ENCODE measurements at places on chromosomes 5 and 9.

DNA sequence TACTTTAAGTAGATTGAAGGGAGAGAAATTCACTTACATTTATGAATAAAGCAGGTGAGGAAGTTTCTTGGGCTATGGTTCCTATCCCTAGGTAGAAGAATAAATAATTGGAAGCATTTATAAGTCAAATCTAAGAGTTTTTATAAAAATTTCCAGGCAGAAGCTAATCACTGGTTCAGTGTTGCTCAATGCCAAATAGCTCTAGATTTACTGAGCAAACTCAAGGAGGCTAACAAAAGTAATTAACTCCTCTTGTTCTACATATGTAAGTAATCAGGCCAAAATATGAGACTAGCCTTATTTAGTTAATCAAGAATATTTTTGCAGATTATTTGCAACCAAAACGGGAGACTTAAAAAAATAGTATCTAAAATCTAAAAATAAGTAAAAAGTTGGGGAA is 472.3 kb downstream of the PLK2 start:
- DNase-seq: no peak

GRCh38 chr5:54454602-54455001 is 897 bp upstream of the HSPB3 start:
- DNase-seq: no peak

DNA sequence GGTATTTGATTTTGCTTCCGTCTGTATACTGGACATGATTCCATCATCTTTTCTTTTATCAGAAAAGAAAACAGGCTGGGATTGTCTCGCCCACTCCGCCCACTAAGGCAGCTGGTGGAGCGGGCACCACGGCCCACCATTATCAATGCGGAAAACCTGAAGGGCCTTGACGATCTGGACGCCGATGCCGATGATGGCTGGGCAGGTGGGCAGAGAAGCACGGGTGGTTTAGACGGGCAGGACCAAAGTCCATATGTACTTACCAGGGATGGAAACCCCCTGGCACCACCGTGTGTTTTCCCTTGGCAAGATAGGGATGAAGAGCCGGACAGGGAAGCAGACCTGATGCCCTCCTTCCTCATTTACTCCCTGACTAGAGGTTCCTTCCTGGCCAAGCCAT is 53.7 kb downstream of the PRRC2B start:
- no peak for DNase-seq

DNA sequence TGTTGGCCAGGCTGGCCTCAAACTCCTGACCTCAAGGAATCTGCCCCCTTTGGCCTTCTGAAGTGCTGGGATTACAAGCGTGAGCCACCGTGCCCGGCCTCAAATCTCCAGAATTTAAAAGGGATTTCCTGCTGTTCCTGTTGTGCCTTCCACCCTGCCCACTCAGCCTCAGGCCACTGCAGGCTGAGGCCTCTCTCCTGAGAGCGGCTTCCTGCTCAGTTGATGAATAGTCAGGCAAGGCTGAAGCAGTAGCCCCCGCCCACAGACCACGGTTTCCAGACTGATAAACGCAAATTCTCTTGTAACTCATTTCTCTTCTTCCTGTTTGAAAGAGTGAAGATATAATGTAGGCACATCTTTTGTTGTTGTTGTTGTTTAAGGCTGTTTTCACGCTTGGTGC is 127.0 kb upstream of the PLCXD3 start:
- DNase-seq: no peak

DNA sequence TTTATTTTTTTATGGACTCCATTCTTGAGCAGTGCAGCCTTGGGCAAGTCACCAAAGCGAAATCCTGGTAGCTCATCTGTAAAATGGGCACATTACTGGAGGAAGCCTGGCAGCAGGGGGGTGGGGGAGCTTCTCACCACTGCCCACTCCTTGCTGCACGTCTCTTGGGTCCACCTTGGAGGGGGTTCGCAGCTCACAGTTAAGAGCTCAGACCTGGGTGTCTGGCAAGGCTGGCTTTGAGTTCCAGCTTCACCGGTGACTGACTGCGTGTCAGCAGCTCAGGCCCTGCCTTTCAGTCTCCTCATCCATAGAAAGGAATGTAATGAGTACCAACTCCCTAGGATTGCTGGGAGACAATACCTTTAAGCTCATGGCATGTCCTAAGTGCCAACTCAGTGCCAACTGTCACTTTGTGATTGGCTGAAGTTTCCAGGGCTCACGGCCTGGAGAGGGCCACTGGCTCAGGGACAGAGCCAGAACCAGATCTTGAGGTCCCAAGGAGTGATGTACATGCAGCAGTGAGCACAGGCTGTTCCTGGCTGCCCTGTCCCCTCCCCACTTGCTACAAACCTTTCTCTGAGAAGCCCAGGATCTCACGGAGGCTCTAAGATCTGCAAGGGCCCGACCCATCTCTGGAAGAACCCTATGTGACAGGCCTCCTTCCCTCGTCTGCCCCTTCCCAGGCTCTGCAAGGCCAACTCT is 72.9 kb downstream of the C9orf50 start:
- DNase-seq: no peak

DNA sequence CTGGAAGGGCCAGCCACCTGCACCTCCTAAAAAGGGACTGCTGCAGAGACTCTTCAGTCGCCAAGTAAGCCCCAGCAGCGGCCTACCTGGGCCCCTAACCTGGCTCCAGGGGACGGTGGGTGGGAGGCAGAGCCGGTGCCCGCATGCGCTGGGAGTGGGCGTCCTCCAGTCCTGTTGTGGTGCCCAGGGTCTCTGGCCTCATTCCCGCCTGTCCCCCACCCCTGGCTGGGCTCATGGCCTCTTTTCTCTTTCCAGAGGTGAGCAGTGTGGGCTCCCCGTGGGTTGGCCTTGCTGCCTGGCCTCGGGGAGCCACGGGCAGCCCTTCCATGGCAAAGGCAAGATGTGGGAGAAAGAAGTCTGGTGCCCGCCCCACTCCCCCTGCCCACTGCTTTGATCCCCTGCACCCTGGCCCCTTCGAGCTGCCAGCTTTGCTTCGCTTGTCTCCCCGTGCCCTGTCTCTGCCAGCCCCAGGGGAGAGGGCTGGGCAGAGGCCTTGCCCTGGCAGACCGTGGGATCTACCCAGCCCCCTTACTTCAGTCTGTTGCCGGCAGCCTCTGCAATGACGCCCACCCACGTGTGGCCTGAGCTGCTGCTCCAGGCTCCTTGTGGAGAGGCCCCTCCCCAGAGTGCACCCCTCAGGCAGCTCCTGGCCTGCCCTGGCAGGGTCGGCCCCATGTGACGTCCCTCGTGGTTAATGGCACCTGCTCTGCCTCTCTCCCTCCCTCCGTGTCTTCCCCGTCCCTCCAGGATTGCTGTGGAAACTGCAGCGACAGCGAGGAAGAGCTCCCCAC is 5.4 kb upstream of the PRR7 start:
- no peak for DNase-seq

- DNase-seq: no peak
Measured at GRCh38 chr5:92471861-92472260, 1088.7 kb upstream of the ARRDC3 start.

DNA sequence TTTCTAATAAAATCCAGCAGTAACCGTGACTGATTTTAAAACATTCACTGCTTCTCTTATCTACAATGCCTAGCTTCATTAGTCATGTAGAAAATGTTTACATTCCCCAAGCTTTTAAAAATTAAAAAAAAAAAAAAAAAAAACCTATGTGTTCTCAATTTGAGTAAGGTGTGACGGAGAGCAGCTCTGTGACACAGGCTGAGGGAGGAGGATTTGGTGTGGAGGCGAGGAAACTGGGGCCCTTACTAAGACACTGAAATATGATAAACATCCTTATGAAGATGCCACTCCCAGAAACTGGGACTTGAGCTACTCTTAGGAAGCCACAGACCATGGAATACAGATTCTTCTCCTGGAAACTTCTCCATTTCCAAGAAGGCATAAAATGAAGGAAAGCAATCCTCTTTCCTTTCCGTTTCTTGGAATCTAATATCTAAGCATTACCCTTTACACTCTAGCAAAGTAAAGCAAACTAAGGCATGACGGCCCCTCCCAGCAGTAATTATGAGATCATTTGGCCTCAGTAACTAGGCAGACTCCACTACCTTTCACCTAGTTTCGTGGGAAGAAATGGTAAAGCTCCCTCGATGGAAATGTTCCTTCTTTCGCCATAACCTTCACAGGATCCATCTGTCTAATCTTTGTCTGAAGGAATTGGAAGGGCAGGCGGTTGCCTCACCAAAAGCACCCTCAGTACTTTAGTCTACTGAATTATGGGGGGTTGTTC is 23.5 kb downstream of the GRAMD2B start:
- peak; percentile 41 for DNase-seq

GRCh38 chr5:41842777-41843176 is 27.4 kb downstream of the OXCT1 start:
- no peak for DNase-seq

GRCh38 chr5:169429044-169429443 is 128.1 kb upstream of the SLIT3 start:
- no peak for DNase-seq

DNA sequence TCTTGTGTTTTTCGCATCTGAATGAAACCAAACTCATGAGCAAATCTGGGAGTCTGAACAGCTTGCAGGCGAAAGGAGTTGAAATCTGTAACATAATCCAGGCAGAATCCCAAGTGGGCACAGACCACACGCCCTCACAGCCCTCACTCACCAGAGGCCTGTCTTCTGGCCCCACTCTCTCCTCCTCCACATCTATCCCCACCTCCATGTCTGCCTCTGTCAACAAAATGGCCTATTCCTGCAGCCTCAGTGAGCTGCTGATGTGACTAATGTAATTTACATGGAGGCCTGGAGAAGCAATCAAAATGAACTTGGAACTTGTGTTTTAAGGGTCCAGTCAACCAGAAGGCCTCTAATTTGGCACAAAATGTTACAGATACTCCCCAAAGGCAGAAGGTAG is 136.6 kb downstream of the GNA14 start:
- no peak for DNase-seq

DNA sequence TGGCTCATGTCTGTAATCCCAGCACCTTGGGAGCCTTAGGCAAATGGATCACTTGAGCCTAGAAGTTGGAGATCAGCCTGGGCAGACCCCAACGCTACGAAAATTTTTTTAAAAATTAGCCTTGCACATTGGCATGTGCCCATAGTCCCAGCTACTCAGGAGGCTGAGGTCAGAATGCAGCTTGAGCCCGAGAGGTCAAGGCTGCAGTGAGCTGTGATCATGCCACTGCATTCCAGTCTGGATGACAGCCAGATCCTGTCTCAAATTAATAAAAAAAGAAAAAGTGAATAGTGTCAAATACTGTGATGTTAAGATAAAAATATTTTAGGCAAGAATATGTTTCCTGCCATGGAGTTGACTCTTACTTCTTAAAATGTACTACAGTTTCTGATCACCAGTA is 5.3 kb downstream of the FBN2 start:
- no peak for DNase-seq

GRCh38 chr9:106697750-106698502 is 165.0 kb upstream of the ZNF462 start:
- no peak for DNase-seq

GRCh38 chr9:136151214-136151804 is 32.6 kb upstream of the TMEM250 start:
- no peak for DNase-seq

DNA sequence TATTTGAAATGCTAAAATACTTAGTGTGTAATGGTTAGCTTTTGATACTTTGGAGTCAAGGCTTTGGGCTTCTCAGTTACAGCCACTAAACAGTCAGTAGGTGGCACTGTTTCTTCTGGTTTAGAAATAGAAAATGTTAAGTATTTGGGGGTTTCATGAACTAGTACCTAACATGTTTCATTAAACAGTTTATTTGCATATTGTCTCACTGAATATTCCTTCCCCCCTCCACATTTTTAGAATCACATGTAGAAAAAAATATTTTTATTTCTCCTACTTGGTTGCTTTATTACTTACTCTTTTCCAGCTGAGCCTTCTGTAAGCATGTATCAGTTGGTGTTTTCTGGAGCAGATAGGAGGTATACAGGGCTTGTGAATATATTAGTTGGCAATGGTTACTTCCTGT is 48.0 kb downstream of the IPO11 start:
- DNase-seq: no peak

GRCh38 chr9:87683751-87684626 is 41.9 kb upstream of the CTSL start:
- no peak for DNase-seq

- no peak for DNase-seq
Measured at GRCh38 chr5:103117471-103117991, 2.4 kb downstream of the GIN1 start.

GRCh38 chr5:52837068-52837467 is 49.4 kb downstream of the ITGA1 start:
- DNase-seq: no peak

- peak; percentile 77 for DNase-seq
Measured at GRCh38 chr9:137029058-137029936, 1.3 kb upstream of the ABCA2 start.

All from stimulated activated CD4-positive, alpha-beta T cell treated with anti-CD3 and anti-CD28 coated beads, Interleukin-12 subunit alpha, Interleukin-12 subunit beta, amount 100 ng/mL, for 4 hours (primary cell).